Activated effector memory CD4-positive, alpha-beta T cell treated with anti-CD3 and anti-CD28 coated beads, Interleukin-2, amount 50 U/mL, for 16 hours (primary cell): ENCODE measurements at places on chromosomes 1 and 21.

DNA sequence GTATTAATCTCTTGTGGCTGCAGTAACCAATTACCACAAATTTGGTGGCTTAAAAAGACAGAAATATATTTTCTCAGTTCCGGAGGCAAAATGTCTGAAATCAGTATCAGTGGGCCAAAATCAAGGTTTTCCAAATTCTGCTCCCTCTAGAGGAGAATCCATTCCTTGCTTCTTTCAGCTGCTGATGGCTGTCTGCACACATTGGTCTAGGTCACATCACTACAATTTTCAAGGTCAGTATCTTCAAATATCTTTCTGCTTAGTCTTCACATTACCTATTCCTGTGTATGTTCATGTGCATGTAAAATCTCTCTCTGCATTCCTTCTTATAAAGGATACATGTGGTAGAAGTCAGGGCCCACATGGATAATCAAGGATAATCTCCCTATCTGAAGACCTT is 999.4 kb downstream of the KCNT2 start:
- DNase-seq: no peak

- DNase-seq: no peak
Observed at GRCh38 chr1:39907528-39908453, 6.1 kb upstream of the MYCL start.

DNA sequence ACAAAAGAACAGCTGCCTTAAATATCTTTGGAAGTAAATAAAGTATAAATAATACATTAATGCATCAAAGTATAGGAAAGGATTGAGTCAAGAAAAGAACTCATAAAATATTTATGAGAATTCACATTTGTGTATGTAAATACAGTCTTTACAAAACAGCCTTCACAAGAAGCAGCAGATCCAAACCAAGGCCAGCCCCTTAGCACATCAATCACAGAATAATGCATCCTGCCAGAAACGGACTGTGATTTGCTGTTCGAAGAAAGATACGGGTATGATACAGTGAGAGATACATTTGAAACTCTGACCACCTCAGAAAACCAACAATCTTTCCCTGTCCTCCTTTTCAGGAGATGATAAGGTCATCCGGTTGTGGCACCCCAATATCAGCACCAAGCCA is 70.9 kb downstream of the WDR64 start:
- no peak for DNase-seq

DNA sequence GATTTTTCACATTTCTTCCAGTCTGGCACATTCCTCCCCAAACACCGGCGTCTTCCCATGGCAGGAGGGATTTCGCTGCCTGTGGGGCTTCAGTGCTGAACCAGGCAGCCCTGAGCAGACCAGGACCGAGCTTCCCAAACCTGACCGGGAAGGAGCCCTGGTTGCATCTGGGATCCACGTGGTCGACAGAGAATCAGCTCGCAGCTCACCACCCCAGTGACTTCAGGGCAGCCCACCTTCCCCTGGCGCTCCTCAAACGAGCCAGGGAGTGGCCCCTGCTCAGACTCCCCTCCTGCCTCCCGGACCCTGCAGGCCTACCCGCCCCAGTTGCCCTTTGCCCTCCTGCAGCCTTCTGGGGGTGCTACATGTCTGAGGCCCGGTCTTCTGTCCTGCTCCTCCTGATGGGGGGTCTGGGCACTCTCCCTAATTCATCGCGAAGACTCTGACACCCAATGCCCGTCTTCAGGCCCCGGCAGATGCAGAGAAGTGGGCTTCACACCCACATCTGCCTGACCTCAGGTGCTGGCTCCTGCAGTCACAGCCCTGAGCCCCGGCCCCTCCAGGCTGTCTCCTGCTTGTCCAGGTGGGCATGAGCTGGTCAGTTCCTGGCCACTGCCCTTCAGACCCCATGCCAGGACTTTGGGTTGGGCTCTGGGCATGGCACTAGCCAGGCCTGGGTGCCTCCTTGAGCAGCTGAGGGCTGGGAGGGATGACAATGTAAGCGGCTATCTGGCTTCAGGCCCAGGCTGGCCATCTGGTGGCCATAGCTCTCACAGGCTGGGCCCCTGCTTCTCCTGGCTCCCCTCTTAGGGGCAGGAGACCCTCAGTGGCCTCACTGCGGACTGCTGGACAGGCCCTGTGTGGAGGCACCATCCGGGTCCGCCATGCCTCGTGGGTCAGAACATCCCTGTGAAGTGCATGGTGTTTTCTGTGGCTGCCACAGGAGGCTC is 26.1 kb upstream of the PRSS38 start:
- DNase-seq: peak; percentile 64

DNA sequence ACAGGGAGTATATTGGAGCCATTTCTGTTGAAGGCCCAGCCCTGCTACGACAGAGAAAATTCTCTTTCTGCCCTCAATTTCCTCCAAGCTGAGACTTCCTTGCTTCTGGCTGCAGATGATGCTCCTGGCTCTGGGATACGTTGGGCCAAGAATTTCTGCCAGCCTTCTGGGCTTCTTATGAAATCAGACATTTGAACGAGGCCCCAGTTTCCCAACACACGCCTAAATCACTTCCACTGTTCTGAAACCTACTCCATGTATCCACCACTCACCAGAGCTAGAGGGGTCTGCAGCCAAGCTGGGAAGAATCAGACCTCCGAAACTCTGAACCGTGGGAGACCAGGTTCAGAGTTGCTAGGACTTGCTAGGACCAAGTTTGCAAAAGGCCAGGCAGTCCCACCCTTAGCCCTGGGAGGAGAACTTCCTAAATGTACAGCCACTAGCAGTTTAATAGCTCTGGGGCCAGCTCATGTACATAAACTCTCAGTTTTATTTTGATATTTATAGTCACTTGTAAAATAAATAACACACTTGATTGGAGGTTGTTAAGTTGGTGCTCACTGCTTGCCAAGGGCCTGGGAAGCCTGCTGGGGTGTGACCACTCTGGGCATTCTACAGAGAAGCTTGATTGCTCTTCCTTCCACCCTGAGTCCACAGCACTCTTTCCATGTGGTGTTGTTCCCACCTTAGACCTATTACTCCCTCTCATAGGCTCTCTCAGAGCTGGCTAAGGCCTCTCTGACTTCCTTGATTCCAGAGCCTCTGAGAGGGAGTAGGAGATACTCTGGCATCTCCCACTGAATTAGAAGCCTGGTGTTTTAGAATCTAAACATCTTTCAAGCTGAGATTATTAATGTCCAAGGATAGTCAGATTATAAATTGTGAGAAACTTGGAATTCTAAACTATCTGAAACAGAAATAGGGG is 83.4 kb upstream of the TRABD2B start:
- no peak for DNase-seq

- DNase-seq: no peak
Observed at GRCh38 chr1:22090867-22091266, 38.4 kb downstream of the CDC42 start.

DNA sequence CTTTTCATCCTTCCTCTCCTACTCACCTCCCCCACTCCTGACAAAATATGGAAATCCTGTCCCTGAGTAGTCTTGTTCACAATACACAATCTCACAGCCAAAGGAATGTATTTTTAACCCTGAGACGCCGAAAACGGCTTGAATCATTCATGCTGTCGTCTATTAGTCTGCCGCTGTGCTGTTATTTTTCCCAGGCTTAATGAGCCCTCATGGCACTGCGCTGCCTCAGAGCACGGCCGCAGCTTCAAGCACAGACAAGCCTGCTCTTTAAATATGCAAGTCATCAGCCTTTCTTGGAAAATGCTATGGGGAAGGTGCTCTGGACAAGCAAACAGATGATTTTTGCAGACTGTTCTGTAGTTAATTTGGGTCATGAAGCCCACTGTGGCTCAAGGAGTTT is 302.7 kb downstream of the DISC1 start:
- no peak for DNase-seq

GRCh38 chr1:161084597-161084988 is 4.8 kb downstream of the NECTIN4 start:
- no peak for DNase-seq

DNA sequence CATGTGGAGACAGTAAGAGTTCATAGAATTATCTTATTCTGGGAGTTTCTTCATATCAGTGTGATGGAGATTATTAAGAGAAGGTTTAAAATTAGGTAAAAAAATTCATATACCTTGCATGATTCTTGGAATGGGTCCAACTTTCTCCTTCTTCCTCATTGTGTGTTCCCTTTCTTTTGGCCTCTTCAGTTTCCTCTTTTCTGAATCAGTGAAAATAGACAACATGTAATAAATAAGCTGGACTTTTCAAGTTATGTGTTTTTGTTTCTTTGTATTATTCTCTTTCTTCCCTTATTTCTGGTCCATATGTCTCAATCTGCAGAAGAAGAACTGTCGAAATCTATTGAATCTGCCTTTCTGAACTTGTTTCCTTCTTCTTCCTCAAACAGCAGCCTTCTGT is 30.5 kb downstream of the C4BPA start:
- no peak for DNase-seq

GRCh38 chr1:207030522-207031009 is 2.0 kb downstream of the C1orf116 start:
- no peak for DNase-seq

GRCh38 chr1:8680664-8681650 is 136.5 kb downstream of the RERE start:
- DNase-seq: no peak

- no peak for DNase-seq
Observed at GRCh38 chr1:84379917-84380180, 18.4 kb upstream of the DNASE2B start.

DNA sequence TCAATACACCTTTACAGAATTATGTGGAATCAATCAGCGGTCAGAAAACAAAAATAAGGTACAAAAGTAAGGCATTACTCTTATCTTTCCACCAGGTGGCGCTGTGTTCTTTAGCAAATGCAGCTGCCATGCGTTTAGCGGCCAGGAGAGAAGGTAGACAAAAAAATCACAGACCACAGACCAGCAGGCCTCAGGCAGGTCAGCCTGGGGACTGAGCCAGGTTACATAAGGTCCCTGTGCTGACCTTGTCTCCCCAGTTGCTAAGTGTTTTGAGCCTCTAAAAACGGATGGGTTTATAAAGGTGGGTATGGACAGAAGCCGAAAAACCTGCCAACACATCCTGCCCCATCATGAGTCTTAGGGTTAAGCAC is 2.8 kb downstream of the RGS16 start:
- DNase-seq: peak; percentile 85
